ENCODE measurements at places on chromosomes 3 and 15.

- H3K36me3 ChIP-seq = no peaks in the 10 kb centered on the region
- H3K4me3 ChIP-seq = no peak overlapping the region
- no peaks in the 10 kb centered on the region for H3K4me1 ChIP-seq
- DNase-seq = no peak
- H3K27ac ChIP-seq = no peak overlapping the region
Measured at GRCh38 chr3:181637456-181637855, 74.3 kb upstream of the SOX2 start.

DNA sequence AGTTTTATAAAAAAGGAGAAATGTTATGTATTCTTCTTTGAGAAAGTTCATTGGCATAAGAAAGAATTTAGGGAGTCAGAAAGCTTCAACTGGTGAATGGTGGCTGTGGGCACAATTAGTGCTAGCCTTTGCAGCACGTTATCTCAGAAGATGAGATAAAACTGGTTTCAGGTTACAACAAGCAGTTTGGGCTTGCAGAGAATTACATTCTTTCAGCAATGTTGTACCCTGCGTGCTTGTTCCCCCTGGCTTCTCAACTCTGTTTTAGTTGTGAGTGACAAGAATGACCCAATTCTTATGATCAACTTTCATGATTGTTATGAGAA, 31.6 kb upstream of the ACP3 start:
- H3K36me3 ChIP-seq = no peaks in the 10 kb centered on the region
- DNase-seq = peak; percentile 91
- H3K4me3 ChIP-seq = no peak overlapping the region
- H3K27ac ChIP-seq = peak overlapping the region; percentile 81
- peaks cover 23% of the 10 kb centered on the region for H3K4me1 ChIP-seq

- no peak overlapping the region for H3K27ac ChIP-seq
- no peaks in the 10 kb centered on the region for H3K27me3 ChIP-seq
- no peak overlapping the region for H3K4me3 ChIP-seq
- no peaks in the 10 kb centered on the region for H3K36me3 ChIP-seq
- DNase-seq = no peak
Measured at GRCh38 chr15:39781967-39782302, 706 bp downstream of the FSIP1 start.

DNA sequence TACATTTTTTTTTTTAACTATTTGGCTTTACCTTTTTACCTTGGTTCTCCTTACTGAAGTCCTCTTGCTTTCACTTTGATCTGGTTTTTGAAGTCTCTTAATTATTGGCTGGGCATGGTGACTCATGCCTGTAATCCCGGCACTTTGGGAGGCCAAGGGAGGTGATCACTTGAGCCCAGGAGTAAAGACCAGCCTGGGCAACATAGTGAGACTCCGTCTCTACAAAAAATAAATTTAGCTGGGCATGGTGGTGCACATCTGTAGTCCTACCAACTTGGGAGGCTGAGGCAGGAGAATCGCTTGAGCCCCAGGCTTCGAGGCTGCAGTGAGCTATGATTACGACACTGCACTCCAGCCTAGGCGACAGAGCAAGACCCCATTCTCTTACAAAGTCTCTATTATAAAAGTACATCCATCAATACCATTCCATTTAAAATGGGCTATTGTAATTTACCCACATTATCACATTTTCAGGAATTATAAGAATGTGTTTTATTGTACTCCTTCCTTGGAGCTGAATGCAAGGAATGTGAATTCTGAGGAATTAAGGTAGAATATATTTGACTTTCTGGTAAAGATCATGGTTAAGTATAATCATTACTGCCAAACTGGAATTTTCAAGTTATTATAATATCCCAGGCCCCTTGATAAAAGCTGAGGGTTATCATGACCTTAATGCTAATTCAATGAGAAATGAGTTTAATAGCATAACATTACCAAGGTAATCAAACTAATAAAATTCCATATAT, 49.0 kb downstream of the MSL2 start:
- H3K27ac ChIP-seq = no peak overlapping the region
- no peaks in the 10 kb centered on the region for H3K27me3 ChIP-seq
- no peak for DNase-seq
- H3K36me3 ChIP-seq = peaks cover 3% of the 10 kb centered on the region
- H3K4me3 ChIP-seq = no peak overlapping the region

DNA sequence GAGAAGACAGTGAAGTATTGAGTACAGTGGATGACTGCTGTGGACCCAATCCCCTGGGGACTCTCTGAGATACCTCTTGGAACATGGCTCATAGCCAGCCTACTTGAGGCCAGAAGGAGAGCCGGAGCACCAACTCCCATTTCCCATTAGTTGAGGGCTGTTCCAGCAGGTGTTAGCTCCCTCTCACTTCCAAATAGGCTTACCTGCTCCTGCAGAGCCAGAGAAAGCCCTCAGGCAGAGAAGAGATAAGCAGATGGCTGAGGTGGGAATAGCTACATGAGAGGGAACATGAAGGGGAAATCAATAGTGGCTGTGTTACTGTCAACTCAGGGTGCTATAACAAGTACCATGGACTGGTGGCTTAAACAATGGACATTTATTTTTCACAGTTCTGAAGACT, 4.6 kb upstream of the CCK start:
- peak; percentile 77 for DNase-seq
- no peaks in the 10 kb centered on the region for H3K36me3 ChIP-seq
- H3K4me1 ChIP-seq = no peaks in the 10 kb centered on the region
- H3K27ac ChIP-seq = no peak overlapping the region

Data from mesendoderm (in vitro differentiated cells).